Upper lobe of right lung (tissue), 1 donor: ENCODE measurements at places on chromosomes 16 and 17. TPM values are rescaled to one million over a fixed set of nuclear protein-coding genes. Genes with fewer than 3 reads are reported as not detected.

GRCh38 chr17:49399995-49400394, 14.7 kb downstream of the PHB1 start:
- no peak for DNase-seq

- DNase-seq, result no peak
Measured at GRCh38 chr16:57299009-57299718, 14.7 kb upstream of the PLLP start.

DNA sequence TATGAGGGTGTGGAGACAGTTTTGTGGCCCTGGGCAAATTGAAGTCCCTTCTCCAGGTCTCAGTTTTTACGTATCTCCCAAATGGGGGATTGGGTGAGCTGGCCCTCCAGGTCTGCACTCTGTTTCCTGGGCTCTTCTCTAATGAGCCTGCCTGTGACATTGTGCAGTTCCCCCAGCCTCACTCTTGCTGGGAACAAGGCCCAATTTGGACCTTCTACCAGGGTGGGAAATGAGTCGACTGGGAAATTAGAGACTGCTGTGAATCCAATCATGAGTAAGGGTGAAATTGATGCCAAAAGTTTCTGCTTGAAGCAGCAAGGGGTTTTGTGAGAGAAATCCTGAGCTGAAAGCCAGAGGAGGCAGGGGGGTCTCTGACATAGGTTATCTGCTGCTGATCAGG, 71.5 kb upstream of the KSR1 start:
- DNase-seq, result no peak

Gene KRT32
- not detected for total RNA-seq

- peak; percentile 10 for DNase-seq
Measured at GRCh38 chr16:66358231-66358630, 8.3 kb upstream of the CDH5 start.

GRCh38 chr17:49196520-49196919, 13.9 kb downstream of the GNGT2 start:
- DNase-seq, result no peak

DNA sequence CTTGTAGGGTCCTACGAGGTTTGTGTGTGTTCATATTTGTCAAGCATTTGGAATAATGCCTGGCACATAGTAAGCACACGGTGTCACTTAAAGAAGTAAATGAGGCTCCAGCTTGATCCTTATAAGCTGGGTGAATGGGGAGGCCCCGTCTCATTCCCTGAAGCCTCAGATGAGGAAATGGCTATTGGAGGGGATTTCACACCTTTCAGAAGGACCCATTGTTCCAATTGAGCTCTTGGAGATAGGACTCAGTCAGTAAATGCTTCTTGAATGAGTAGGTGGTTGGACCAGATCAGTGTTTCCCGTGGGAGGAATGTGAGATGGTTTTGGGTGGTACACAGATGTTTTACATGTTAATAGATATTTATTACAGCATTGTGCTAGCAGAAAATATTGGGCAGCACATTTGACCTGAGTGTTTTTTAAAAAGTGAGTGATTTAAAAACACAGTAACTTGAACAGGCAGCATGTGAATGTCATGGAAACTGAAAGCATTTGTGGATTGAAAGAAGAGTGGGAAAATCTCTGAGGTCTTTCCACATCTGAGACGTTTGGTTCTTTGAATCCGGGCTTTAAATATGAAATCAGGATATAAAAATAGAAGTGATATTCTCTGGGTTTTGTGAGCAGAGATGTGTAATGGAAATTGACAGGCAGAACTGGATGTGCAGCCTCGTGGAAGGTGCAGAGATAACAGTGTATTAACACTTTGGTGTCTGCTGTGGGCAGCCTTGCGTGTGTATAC, 36.4 kb upstream of the ARHGAP17 start:
- DNase-seq, result no peak

GRCh38 chr16:70691223-70692129, 5.6 kb upstream of the MTSS2 start:
- DNase-seq, result no peak

- no peak for DNase-seq
Measured at GRCh38 chr16:86304868-86305267, 205.5 kb upstream of the FOXF1 start.

Gene PPP1R27
- total RNA-seq, result not detected

Gene SECTM1
- total RNA-seq, result 26.4 TPM

DNA sequence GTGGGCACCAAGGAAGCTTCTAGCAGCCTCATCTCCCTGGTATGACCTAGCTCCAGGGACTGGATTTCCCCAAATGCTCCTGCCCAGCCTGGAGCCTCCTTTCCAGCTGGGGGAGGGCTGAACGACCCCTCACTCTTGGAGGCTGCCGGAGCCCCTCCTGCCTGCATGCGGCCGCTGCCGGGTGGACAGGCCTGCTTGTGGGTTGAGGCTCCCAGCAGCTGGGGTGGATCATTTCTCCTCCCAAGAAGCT, 213.6 kb downstream of the SEC14L1 start:
- DNase-seq, result no peak

- no peak for DNase-seq
Measured at GRCh38 chr16:80802138-80802537, 2.3 kb downstream of the CDYL2 start.

Gene ARHGAP44
- total RNA-seq, result 41.2 TPM

DNA sequence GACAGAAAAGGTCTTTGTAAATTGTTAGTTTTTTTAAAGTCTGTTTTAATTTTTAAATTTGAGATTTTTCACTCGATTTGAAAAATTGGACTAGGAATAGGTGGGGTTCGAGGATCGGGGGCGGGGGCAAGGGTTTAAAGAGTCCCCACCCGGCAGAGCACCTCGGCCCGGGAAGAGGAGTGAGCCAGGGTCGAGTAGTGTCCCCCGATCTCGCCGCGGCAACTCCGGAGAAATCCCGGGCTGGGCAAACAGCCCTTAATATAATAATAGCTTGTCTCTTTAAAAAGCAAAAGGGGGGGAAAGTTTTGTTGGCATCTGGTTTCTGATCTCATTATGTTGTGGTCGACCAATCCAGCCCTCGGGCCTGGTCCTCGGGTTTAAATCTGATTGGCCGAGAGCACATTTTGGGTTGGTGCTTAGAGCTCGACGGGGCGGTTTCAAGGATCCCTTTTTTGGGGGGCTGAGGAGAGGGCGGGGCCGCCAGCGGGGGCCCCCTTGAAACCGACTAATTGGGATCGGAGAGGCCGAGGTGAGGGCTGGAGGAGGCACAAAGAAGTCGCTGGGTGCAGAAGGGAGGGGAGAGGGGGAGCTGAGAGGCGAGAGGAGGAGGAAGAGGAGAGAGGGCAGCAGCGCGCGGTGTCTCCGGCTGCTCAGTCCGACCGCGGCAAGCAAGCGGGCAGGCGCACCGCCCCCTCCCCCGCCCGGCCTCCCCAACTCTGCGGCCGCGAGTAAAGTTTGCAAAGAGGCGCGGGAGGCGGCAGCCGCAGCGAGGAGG, at the start of gene FZD2:
Gene FZD2, plus strand, starts transcription at position 653 of the 775 bp plus-strand sequence. CDS start 205 bp downstream, outside the sequence.
- DNase-seq, result peak; percentile 83

Gene CDH3
- total RNA-seq, result 9.6 TPM

- no peak for DNase-seq
Measured at GRCh38 chr16:17265154-17265553, 205.6 kb downstream of the XYLT1 start.

DNA sequence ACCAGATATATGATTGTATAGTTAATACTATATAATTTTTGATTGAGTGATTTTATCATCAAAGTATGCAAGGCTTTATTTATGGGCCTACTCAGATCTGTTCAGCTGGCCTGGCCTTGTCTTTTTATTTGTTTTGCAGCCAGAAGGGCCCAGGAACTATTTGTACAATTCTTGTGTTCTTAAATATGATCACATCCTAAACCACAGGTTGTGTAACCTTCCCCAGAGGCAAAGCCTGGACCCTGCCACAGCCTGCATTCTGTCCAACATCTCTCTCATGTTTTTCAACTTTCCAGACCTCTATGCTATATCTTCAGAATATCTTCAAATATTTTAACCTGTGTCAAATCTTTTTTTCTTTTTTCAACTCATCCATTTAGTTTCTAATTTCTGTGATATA, 410.4 kb upstream of the MON1B start:
- DNase-seq, result no peak

Gene CEMP1
- total RNA-seq, result 1.4 TPM

DNA sequence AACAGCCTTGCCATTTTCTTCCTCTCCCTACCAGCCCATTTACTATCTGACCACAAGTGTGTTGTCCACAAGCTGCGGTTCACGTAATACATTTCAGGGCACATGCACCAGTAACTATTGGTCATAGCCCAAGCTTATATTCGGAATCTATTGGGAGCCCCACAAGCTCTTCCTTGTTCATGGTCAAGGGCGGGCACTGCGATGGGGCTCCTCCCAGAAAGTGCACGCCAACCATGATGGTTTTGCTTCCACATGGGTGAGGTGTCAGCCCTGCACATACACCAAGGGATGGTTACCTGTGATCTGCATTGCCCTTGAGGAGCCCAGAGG, 12.1 kb downstream of the THRA start:
- no peak for DNase-seq

DNA sequence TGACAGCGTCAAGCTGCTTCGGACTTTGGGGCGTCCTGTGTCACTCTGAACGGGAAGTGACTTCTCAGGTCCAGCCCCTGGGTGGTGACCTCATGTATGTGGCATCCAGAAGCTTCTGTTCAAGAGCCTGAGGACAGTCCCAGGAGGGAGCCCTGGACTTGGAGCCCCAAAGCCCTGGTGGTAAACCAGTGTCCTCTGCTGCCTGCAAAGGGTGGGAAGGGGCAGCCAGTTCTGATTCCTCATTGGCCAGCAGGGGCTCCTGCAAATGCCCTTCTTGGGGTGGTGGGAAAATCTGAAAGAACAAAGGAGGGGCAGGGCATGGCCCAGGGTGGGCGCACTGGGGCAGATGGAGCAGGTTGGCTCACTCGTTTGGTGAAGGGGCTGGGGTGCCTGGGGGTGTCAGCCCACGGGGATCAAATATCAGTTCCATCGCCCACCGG, 1.6 kb downstream of the OSGIN1 start:
- DNase-seq, result no peak

- no peak for DNase-seq
Measured at GRCh38 chr17:16516594-16517051, 24.6 kb upstream of the LRRC75A start.

DNA sequence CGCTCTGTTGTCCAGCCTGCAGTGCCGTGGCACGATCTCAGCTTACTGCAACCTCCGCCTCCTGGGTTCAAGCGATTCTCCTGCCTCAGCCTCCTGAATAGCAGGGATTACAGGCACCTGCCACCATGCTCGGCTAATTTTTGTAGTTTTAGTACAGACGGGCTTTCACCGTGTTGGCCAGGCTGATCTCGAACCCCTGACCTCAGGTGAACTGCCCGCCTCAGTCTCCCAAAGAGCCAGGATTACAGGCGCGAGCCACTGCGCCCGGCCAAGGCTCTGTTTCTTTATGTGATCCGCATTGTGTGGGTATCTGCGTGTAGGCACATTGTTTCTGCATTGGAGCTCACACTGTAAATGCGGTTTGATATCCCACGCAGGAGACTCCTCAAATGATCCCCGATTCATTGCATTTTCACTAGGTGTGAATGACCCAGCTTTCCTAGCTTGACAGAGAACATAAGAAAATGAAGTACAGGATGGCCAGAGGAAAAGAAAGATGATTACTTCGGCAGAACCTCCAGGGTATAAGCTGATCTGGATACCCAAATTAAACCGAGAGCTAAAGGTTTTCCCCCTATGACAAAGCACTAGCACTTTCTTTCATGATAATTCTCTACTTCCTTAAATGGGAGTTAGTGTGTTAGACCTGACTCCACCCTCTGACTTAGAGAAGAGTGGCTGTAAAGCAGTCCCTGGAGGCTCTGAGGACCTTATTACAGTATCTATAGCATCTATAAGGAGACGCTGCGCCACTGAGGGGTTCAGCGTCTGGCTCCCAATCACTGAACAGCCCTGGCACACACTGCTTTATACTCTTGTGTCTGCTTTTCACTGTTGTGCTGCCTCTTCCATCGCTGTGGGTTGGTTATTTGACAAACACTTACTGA, 17.3 kb downstream of the COTL1 start:
- DNase-seq, result no peak

DNA sequence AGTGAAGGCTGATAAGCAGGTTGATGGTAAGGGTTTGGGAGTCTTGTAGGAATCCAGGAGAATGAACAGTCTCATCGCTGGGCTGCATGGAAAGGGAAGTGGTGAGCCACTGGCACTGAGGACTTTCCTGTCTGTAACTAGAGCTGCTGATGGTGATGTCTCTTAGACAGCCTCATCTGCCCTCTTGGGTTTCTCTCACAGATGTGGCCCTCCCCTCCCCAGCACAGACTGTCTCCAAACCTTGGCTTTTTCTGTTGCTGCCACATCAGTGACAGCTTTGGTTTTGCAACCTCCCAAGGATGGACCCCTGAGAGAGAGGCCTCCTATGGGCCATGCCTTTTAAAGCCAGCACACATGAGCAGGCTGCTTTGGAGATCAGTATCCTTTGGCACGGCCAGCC, 16.9 kb downstream of the PLCG2 start:
- DNase-seq, result no peak

DNA sequence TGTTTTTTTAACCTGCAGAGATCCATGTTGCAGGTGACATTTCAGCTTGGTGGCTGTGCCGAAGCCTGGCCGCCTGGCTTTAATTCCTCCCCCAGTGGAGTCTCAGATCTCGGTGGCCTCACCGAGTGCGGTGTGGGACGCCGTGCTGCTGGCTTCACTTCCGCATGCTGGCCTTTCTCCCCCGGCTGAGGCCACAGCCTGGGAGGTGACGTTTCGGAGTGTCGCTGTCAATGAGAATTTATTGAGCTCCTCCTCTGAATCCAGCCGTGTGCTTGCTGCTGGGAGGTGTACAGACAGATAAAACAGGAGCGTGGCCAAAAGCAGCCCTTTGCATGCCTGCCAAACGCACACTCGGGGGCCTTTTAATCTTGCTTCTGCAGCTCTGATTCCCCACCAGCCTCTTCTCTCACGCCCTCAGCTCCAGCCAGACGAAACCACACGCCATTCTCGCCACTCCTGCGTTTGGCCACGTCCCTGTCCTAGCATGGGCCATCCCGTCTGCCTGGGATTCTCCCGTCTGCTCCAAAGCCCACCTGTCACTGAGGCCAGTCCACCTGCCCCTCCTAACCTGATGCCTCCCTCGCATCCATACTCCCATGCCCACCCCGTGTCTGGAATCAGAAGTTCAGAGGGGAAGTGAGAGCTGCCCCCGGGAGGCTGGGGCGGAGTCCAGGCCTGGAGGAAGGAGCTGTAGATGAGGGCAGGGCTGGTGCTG, 3.6 kb downstream of the GSE1 start:
- DNase-seq, result peak; percentile 80

Gene PRSS53
- total RNA-seq, result 1.8 TPM

GRCh38 chr16:66617010-66617434, 12.5 kb downstream of the CMTM3 start:
- no peak for DNase-seq

DNA sequence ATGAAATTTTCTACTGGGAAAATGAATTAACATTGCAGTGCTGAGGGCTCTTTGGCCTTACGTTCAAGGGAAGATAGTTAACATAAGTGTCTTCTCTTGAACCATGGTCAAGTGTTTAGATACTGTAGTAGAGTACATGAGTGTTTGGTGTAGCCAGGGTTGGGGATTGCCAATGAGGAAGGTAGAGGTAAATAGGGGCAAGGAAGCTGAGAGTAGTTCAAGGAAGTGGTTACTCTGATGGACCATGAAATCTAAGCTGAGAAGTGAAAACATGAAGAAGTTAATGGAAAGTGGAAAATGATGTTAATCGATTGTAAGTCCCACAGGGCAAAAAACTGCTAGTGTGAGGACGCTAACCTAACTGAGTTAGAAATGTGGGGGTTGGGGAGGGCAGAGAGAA, 249.6 kb upstream of the AXIN2 start:
- DNase-seq, result no peak

Gene VEZF1
- total RNA-seq, result 77.1 TPM

GRCh38 chr17:19661121-19661520, 12.6 kb downstream of the ALDH3A2 start:
- DNase-seq, result no peak

GRCh38 chr16:19717314-19717713, 713 bp downstream of the KNOP1 start:
- DNase-seq, result no peak

Gene KRT12
- total RNA-seq, result not detected

Gene PERCC1
- total RNA-seq, result not detected
